Stimulated activated CD4-positive, alpha-beta T cell treated with anti-CD3 and anti-CD28 coated beads, Interleukin-15, amount 100 ng/mL, for 1 hour (primary cell): ENCODE measurements at places on chromosomes 7 and 10.

DNA sequence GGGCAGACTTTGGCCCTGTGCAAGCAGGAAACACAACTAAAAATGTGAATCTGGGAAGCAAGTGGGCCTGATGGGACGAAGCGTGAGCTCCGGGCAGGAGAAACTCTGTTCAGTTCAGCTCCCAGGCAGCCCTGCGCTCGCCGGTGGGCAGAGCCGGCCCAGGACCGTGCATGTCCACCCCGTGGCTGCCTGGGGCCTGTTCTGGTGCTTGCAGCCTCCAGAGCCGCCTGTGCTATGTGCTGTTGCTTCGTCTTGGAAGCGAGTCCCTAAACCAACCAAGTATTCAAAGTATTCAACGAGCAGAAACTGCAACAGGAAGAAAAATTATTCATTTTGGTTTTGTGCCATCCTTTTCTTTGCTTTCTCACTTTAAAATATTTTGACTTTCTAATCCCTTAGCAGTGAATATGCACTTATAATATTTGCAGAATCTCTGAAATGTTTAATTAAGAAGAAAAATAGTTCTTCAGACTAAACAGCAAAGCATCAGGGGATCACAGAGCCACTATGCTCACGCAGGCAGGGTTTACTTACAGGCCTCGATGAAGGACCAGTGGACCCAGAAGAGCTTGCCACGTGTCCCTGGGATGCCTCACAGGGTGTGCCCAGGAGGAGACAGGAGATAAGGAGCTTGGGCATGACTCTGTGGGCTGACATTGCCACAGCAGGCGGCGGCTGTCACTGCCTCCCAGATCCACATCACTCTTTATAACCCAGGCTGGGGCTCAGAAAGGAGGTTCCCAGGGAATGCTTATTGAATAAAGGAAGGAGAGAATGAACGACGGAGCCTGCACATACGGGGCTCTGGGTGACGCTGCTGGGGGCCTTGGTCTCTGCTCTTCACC lies 45.6 kb downstream of the VIPR2 start:
- no peak for DNase-seq

DNA sequence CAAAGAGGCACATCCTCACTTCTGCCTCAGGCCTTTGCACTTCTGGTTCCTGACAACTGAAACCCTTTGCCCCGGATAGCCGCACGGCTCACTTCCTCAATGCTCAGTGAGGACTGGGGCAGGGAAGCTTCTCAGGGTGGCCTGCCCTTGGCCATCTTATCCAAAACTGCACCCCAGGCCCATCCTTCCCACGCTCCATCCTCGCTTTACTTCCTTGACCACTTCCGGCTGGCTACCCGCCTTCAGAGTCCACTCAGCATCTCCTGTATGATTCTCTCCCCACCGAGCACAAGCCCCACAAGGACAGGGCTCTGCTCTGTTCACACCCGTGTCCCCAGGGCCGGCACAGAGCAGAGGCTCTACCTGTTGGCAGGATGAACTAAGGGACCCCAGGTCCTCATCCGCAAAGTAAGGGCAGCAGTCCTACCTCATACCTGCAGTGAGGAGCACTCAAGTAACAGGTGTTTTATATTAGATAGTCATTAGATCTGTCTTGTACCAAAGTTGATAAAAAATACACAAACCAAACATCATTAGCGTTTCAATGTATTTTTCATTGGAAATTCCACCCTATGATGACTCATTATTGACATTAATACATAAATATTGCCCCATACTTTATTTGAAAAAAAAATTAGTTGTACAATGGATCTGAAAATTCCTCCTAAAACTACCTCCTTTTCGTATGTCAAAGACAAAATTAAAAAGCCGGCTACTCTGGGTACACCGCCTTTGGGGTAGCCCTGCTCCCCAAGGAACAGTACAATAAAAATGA lies 35.0 kb downstream of the GNA12 start:
- DNase-seq = no peak

GRCh38 chr10:47039562-47039913 lies 128.3 kb downstream of the PTPN20 start:
- DNase-seq = no peak

- no peak for DNase-seq
Observed at GRCh38 chr7:124934841-124935240, 5.2 kb upstream of the POT1 start.

- no peak for DNase-seq
Observed at GRCh38 chr7:79079919-79080554, 373.4 kb downstream of the MAGI2 start.

DNA sequence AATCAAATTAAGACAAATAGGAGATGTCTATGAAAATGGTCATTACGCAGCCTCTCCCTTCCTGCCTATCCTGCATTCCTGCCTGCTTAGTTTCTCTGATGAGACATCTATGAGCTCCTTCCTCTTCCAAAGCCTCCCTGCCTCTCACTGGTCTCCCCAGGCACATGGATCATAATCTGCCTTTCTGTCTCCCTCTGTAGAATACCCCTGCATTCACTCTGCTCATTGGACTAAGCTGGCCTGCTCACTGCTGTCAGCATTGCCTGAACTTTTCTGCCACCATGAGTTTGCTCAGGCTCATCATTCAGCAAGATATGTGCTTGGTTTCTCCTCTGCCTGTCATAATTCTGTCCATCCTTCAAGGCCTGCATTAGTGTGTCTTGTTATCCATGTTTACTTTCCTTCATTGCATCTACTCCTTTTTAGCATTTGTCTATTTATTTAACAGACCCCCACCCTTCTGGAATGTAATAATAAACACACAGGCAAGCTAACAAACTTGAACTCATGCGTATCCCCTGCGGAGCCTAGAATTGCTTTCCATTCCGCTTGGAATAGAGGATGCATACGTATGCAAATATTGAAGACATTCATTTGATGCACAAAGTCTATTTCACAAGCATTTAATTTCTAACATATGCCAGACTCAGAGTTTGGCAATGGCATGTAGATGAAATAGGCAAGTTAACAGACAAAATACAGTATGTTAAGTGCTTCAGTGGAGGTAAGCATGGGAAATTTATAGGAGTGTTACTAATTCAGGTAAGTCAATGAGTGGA lies 88.3 kb downstream of the PTPRZ1 start:
- no peak for DNase-seq

- DNase-seq = no peak
Observed at GRCh38 chr10:4692206-4692605, 133.8 kb upstream of the AKR1E2 start.

DNA sequence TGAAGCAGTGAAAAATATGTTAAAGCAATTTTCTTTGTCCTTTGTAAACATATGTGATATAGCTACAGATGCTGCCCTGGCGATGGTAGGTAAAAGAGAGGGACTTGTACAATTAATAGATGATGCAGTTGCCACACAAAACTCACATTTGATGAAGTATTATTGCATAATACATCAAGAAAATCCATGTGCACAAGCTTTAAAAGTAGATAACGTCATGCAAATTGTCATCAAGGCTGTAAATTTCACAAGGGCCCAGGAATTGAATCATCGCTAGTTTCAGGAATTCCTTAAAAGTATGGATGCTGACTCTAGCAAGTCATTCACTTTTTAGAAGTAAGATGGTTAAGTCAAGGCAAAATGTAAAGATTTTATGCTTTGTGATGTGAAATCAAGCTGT lies 10.0 kb downstream of the CYP3A5 start:
- no peak for DNase-seq

- no peak for DNase-seq
Observed at GRCh38 chr10:71349406-71349805, 30.3 kb downstream of the SLC29A3 start.
